ENCODE measurements at places on chromosomes 5 and 9. TPM values are rescaled to one million over a fixed set of nuclear protein-coding genes. Genes with fewer than 3 reads are reported as not detected.

- peak; percentile 7 for DNase-seq
Measured at GRCh38 chr9:1460143-1460769, 410.1 kb downstream of the DMRT2 start.

- no peak for DNase-seq
Measured at GRCh38 chr9:69898714-69899209, 78.1 kb downstream of the CFAP95 start.

Gene ITK
- 7.6 TPM for total RNA-seq

- DNase-seq = peak; percentile 8
Measured at GRCh38 chr9:13863112-13863511, 450.8 kb downstream of the NFIB start.

Gene ELOVL7
- total RNA-seq = 1.2 TPM

Gene MLANA
- total RNA-seq = not detected

Gene PCDHB14
- 3.3 TPM for total RNA-seq

- no peak for DNase-seq
Measured at GRCh38 chr9:120740132-120740531, 25.9 kb upstream of the MEGF9 start.

GRCh38 chr9:68859347-68859746 is 154.3 kb downstream of the PIP5K1B start:
- no peak for DNase-seq

Gene BAAT
- not detected for total RNA-seq

DNA sequence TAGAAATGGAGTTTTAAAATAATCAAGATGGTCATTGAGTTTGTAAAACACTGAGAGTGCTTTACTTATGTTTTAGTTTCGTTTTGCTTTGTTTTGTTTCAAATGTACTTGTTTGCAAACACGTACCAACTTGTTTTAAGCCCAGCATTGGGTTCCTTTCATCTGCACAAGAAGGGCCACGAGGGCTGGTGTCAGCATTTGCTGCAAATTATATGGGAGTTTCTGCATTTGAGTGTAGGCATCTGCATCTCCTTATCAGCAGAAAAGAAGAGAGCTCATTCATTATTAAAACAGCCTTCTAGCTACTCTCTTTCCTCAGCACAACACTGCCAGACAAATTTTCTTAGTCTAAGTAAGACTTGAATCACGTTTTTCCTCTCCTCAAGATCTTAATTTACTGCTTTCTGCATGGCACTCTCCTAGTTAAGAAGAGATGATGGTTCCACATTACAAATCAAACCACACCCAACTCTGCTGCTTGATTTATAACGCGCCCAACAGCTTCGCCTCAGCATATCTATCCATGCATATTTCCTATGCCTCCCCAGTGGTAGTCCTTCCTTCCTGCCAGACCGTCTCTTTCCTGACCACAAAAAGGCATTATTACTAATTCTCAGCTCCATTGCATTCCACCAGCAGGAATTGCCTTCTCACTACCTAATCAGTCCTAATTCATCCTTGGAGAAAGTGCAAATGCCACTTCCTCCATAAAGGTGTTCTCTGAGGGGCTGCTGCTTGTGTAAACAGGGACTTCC is 95.2 kb upstream of the CAST start:
- no peak for DNase-seq

Gene CCDC187
- 0.40 TPM for total RNA-seq

GRCh38 chr9:121362813-121363621 is 7.0 kb downstream of the STOM start:
- DNase-seq = no peak

DNA sequence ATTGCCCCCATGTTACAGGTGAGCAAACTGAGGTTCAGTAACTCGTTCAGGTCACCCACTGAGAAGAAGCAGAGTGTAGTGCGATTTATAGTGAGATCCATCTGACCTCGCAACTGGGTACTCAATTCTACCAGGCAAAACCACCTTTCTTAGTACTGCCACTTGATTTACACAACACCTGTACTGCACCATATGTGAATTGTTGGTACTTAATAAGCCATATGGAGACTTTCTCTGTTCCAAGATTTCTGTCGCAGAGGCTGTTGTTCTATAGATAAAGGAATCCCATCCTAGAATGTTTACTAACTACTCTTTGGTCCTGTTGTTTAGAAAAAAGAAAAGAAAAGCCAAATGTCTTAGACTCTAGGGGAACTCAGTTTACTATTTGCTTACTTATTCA is 287.5 kb downstream of the KCTD16 start:
- no peak for DNase-seq

DNA sequence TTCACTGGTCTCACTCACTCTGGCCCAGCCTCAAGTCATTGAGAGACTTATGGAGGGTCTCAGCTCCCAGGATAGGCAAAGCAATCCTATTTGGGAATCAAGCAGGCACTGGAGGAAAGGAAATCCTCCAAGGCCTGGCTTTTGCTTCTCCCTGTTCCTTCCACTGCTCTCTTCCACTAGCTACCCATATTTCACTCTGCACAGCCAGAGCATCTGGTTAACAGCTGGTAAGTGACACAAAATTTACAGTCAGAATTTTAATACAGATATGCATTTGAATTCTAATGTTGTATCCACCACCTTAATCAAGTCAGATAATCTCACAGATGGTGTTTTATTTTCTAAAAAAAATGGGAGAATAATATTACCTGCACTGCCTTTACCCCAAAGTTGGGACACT is 868 bp upstream of the C1QTNF2 start:
- no peak for DNase-seq

GRCh38 chr5:160448886-160449285 is 27.2 kb downstream of the PTTG1 start:
- DNase-seq = no peak

DNA sequence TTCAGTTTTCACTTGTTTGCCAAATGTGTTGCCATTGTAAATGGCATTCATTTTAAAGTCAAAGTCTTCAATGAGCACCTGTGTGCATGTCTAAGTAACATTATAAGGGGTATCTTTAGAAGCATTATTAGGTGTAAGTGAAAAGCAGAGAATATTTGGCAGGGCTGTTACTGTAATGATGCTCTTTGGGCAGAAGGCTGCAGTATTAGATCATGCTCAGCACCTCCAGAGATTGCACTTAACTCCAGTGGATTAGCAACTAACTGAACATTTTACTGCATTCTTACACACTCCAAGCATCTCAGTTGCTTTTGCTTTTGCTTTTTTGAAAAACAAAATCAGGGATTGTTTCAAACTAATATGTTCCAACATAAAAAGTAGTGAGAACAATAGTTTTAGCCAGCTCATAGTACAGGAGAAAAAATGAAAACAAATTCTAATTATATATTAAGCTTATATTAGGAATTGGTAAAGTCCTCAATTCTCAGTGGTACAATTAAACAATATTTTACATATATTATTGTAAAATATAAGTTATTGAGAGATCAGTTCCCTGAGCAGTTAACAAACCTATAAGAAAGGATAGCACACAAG is 1740.9 kb upstream of the CDH9 start:
- DNase-seq = no peak

DNA sequence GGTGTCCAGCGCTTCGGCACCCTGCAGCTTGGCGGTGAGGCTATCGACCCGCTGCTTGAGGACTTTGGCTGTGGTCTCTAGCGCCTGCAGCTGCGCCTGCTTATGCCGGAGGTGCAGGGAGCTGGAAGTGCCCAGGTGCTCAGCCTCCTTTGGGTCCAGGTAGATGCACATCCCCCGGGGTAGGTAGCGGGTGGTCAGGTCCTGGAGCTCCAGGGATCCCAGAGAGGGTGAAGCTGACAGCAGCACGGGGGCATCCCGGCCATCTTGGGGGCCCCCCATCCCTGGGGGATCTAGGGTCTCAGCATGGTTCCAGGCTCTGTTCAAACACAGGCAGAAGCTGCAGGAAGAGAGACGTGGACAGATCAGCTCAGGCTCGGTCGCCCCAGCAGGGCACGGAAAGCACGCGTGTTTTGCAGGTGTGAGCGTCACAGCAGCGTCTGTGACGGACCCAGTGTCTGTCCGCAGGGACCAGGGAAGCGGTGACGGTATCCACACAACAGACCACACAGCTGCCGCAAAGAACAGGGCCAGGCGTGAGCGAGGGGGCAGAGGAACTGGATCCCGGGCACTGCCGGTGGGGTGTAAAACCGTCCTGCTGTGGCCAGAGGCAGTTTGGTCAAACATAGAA is 17.4 kb downstream of the CCDC187 start:
- DNase-seq = no peak

DNA sequence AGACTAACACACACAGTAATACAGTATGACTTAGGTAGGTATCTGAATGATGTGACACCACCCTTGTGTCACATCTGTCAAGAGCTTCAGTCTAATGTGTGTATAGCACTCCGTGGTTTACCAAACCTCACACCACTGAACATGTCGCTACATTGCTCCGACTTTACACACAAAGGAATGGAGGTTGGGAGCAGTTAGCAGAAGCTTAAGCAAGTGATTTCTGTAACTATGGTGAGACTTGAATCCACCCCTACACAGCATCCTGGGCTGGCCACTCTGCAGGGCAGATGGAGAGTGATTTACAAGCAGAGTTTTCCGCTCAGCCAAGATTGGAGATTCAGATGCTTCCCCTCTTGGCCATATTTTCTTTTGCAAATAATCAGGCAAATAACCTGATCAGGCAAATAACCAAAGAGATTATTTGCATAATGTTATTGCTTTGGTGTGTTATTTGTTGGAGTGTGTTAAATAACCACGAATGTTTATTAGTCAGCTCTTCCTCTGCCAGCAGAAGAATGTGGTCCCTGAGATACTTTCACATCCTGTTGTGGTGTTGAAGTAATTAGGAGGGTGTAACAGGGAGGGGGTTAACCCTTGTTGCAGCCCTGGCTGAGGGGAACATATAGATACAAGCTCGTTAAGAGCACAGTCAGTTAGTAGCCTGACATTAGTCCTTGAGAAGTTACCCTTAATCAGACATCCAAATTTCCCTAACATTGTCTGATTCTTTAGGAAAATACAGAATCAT is 92.8 kb downstream of the SNX18 start:
- DNase-seq = peak; percentile 13

GRCh38 chr5:126403876-126404275 is 19.3 kb upstream of the GRAMD2B start:
- DNase-seq = no peak

Gene TNC
- total RNA-seq = 82.7 TPM

Gene FAM221B
- total RNA-seq = not detected

Gene RNF183
- total RNA-seq = not detected

Gene UGT3A2
- 0.48 TPM for total RNA-seq

DNA sequence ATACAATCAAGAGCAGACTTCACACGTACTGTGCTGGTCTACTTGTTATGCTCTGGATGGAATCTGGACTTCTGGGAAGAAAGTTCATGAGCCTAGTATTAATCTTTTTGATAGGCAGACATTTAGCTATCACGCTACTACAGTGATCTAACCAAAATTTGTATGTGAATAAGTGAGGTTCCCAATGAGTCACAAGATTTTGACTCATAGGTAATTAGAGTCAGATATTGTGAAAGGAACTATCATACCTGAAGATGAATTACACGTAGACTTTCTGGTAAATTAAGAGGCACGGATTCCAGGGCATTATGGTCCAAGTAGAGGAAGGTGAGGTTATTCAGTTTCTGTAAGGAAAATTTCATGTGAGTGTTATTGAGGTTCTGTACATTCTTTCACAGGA is 18.4 kb downstream of the OGN start:
- no peak for DNase-seq

Gene CATSPER3
- total RNA-seq = 1.1 TPM

DNA sequence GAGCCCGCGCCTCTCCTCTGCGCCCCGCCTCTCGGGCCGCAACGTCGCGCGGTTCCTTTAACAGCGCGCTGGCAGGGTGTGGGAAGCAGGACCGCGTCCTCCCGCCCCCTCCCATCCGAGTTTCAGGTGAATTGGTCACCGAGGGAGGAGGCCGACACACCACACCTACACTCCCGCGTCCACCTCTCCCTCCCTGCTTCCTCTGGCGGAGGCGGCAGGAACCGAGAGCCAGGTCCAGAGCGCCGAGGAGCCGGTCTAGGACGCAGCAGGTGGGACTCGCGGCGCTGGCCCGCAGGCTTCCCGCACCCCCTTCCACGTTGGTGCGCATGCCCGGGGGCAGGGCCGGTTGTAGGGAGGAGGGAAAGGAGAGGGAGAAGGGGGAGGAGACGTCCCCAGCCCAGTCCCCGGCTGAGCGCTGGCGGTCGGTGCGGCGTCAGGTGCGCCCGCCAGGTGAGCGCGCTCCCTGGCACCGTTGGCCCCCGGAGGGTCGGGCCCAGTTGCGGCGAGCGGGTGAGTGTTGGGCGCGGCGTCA is at the start of gene OCLN:
Gene OCLN, plus strand, starts transcription at position 400 of the 532 bp plus-strand sequence. CDS start 11,455 bp downstream, outside the sequence.
- peak; percentile 85 for DNase-seq

DNA sequence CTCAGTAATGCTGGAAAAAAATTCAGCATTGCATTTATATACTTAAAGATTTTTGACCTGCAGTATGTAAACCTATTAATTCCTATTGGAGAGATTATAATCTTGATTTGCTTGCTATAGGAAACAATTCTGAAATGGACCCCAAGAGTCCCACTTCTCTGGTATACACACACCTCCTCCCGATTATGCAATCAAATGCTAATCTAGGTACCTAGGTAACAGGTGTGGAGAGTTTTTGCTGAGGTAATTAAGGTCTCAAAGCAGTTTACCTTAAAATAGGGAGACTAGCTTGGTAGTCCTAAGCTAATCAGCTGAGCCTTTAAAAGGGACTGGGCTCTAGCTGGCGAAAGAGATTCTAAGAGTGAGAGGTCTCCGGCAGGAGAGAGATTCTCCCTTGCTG is 22.2 kb downstream of the ISOC1 start:
- DNase-seq = no peak

GRCh38 chr5:154523104-154523503 is 45.1 kb upstream of the HAND1 start:
- no peak for DNase-seq

DNA sequence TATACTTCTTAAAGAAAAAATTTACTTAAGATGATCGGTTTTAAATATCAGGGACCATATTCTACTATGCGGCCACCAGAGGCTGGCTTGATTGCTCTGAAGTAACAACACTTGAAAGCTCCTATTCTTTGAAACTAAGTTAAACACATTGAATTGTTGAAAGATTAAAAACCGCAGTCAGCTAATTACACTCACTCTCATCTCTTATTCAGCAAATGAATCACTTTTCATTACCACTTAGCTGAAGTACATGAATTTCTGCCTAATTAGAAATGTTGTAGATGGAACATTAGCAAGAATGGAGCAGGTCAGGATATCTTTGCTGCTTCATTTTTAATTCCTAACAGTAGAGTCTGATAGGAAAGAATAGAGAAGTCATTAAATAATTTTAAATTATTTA is 42.3 kb downstream of the LSM11 start:
- DNase-seq = no peak

GRCh38 chr9:136720898-136721338 is 8.5 kb downstream of the DIPK1B start:
- no peak for DNase-seq

DNA sequence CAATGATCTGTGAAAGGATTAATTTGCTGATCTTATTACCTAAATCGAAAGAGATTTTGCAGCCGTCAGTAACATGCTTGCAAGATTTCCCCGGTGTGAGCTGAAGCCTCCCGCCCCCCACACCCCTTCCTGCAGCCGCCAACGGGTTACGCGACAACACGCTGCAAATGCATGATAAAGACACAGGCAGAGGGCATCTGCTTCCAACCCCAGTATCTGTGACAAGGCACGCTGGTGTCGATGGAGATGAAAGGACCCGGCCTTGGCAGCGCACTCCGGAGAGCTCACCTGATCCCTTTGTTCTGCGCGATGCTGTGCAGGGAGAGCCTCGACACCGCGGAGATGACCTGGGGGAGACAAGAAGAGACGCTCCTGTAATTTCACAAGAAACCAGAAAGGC is 122.9 kb upstream of the SARDH start:
- DNase-seq = no peak
